Esophagus squamous epithelium (tissue), 5 donors: ENCODE measurements at places on chromosomes 5 and 9.

GRCh38 chr9:113715086-113715485 is 161.0 kb upstream of the ZNF618 start:
- DNase-seq: no peak

GRCh38 chr5:168073991-168074800 is 217.2 kb upstream of the WWC1 start:
- no peak for DNase-seq

- DNase-seq: no peak
Measured at GRCh38 chr9:137694236-137694959, 75.6 kb downstream of the EHMT1 start.

DNA sequence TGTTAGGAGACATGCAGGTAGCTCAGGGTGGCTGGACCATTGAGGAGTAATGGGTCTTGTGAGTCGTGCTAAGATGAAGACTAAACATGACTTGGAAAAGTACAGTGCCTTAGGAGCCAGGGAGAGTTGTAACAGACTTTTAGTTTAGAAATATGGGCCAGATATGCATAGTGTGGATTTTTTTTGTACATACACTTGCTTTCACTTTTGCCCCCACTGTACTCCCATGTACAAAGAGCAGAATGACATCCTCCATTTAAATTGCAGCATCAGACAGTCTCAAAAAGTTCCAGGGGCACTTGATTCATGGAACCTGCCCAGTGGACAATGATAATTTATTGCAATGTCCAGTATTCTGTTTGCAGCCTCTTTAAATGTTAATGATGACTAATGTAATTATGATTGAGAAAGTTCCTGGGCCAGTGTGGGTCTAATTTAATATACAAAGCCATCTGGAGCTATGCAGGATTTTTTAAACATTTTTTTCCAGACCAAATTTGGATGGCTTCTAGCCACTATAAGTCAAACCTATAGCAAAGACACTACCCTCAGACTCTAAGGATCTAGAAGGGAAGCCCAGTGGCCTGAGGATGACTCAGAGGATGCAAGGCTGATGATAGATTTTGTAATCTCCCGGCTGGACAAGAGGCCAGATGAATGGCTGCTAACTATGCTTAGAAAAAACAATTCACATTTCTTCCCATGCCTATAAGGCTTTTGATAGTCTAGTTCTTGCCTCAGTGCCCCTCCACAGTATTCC is 80.1 kb downstream of the TRPC7 start:
- DNase-seq: no peak

- no peak for DNase-seq
Measured at GRCh38 chr5:55868846-55869245, 17.7 kb downstream of the IL31RA start.

- no peak for DNase-seq
Measured at GRCh38 chr9:117121316-117121715, 293.5 kb downstream of the ASTN2 start.

DNA sequence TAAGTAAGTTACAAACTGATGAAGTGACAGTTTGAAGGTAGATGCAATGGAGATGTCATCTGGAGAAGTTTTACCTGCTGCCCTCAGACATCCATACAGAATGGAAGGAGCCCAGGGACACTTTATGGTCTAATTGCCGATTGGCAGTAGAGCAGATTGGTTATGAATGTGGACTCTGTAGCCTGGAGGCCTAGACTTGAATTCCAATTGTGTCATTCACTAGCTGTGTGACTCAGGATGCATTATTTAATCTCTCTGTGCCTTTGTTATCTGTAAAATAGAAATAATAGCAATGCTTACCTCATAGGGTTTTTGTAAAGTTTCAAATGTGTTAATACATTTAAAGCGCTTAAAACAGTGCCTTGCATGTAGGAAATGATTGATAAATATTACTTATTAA is 5.2 kb upstream of the TCERG1 start:
- DNase-seq: no peak

DNA sequence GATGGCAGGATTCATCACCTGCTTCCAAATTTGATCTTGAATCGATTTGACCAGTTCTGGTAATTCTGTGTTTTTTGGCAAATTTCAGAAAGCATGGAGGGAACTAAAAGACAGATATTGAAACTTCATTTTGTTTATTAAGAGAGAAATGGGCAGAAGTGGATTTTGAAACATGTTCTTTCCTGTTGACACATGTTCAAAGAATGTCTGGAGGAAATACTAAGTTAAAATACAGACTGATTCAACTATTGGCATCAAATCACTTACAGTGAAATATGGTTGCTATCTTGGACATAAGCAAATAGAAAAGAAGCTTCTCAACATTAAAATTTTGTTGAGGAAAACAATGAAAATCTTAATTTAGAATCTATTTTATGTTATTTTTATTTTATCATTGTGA is 19.3 kb upstream of the GZMK start:
- no peak for DNase-seq

DNA sequence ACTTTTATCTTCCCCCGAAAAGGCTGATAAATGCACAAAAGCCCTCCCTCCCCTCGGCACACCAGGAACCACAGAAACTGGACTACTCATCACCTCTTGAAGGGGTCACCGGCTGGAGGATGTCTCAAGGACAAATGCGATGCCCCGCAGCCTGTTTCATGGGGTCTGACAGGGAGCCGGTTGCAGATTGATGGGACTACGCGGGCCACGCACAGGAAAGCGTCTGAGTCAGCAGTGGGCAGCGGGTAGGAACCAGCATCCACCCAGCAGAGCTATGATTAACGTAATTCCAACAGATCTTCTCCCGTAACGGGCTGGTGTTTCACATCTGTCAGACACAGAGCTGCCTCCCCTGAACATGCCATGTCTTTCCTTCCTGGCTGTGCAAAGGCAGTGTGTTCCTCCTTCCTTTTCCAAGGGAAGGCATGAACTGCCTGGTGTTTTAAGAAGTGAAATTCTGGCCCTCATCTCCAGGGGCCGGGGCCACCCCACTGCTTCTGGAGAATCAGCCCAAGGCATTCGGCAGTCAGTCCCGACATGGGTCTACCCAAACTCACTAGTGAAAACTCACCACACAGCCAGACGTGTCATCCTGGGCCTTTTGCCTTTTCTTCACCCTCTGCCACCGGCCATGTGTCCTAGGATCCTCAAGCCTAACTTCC is 144.4 kb upstream of the PHYKPL start:
- no peak for DNase-seq

DNA sequence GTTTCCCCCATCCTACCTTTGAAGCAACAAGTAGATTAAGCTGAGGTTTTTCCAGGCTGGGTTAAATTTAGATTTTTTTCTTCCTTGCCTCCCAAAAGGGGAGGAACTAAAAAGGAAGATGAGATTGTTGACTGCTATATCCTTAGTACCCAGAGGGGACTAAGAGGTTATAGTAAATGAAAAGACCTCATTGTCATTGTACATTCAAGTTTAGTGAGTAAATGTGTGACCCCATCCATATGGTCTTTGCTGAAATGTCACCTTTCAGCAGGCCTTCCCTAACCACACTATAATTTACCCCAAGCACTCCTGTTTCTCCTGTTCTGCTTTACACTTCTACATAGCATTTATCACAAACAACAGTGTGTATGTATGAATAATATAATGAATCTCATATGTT is 35.8 kb upstream of the CHD1 start:
- no peak for DNase-seq
